Fibroblast of lung (primary cell): ENCODE measurements at places on chromosomes 4 and X. TPM values are rescaled to one million over a fixed set of nuclear protein-coding genes. Genes with fewer than 3 reads are reported as not detected.

The PCSK1N gene
- 0.17 and 0.51 TPM in 2 replicates for total RNA-seq

The SLC6A8 gene
- 9.8 and 11.1 TPM in 2 replicates for total RNA-seq

The SOD3 gene
- total RNA-seq: 16.7 and 34.8 TPM in 2 replicates

The FGB gene
- total RNA-seq: not detected in 2 replicates

The SLC16A2 gene
- 5.6 and 7.8 TPM in 2 replicates for total RNA-seq

The CYLC1 gene
- total RNA-seq: not detected in 2 replicates

The NDNF gene
- 6.4 and 10.0 TPM in 2 replicates for total RNA-seq

The MAGEB10 gene
- not detected in 2 replicates for total RNA-seq

The RPS6KA6 gene
- 3.3 and 4.5 TPM in 2 replicates for total RNA-seq

The PCDH19 gene
- under 0.01 and 0.26 TPM in 2 replicates for total RNA-seq

The TBX22 gene
- not detected in 2 replicates for total RNA-seq

DNA sequence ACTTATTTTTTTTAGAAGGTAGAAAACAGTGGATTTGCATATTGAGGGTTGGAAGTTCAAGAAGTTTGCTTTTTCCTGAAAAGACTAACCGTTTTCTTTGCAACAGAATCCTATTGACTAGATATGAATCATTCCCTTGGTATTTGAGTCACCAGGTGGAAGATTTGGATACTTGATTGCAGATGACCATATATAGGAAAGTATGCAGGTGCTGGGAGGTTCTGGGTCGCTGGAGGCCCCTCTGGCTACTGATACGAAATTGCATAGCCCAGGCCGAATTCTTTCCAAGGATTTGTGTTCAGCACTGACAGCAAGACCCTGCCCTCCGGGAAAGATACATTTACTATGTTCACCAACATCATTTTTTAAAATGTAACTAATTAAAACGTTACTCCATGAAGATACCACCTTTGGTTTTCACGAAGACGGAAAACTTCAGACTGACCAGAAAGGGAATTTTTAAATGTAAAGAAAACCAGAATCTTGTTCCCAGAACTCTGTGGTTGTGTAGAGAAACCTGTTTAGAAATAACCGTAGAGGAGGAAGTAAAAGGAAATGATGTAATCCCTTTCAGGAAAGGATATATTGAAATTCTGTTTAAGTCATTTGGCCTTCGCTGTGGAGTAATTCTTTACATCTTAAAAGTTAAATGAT lies 946 bp downstream of the ANXA3 start:
- no peaks in the 10 kb centered on the region for H3K36me3 ChIP-seq
- no peak for DNase-seq
- H3K27ac ChIP-seq: no peak overlapping the region
- H3K27me3 ChIP-seq: no peaks in the 10 kb centered on the region

GRCh38 chr4:102217345-102217744 lies 127.9 kb downstream of the SLC39A8 start:
- H3K27ac ChIP-seq: no peak overlapping the region
- H3K36me3 ChIP-seq: no peaks in the 10 kb centered on the region
- H3K4me3 ChIP-seq: no peak overlapping the region
- DNase-seq: no peak

DNA sequence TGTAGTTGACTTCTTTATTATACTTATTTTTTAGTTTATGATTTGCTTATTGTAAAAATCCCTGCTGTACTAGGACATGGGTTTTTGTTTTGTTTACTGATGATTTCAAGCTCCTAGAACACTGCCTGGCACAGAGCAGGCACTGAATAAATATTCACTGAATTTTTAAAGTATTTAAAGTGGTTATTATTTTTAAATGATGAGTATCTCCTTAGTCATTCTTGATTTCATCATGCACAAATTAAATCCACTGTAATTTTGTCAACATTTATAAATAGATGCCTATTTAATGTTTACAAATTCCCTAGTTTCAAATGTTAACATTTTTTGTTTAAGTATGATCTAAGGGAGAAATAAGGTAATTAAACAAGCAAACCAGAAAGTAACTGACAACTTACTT lies 367.9 kb upstream of the SLIT2 start:
- peaks cover 2% of the 10 kb centered on the region for H3K4me1 ChIP-seq
- DNase-seq: peak; percentile 70

- no peak overlapping the region for H3K27ac ChIP-seq
- H3K36me3 ChIP-seq: no peaks in the 10 kb centered on the region
- no peak overlapping the region for H3K4me3 ChIP-seq
- DNase-seq: peak; percentile 91
- H3K27me3 ChIP-seq: no peaks in the 10 kb centered on the region
These were observed 130.4 kb upstream of the FRMPD4 start for GRCh38 chrX:12007881-12008280.

GRCh38 chrX:41824551-41824950 lies 98.8 kb downstream of the CASK start:
- DNase-seq: peak; percentile 67
- no peak overlapping the region for H3K27ac ChIP-seq
- peaks cover 2% of the 10 kb centered on the region for H3K4me1 ChIP-seq
- H3K4me3 ChIP-seq: no peak overlapping the region
- H3K27me3 ChIP-seq: no peaks in the 10 kb centered on the region

GRCh38 chr4:100803751-100804150 lies 285.9 kb upstream of the EMCN start:
- H3K27me3 ChIP-seq: no peaks in the 10 kb centered on the region
- no peaks in the 10 kb centered on the region for H3K4me1 ChIP-seq
- no peak overlapping the region for H3K27ac ChIP-seq
- no peak for DNase-seq

DNA sequence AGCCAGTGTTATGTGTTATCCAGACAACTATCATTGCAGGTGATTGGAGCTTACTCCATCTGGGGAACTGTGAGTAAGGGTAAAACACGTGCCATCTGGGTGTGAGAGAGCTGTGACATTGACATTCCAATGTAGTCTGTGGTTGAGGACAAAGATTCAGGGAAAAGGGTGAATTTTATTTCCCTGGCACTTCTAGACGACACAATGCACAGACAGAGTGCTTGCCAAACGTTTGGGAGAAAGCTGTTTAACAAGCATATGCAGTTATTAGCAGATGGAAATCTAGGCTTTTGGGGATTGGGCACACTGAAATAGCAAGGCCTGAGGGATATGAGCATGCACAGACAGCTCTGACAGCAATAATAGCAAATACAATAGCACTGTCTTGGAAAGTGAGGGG lies 21.3 kb upstream of the CTSO start:
- no peaks in the 10 kb centered on the region for H3K36me3 ChIP-seq
- H3K27ac ChIP-seq: no peak overlapping the region

GRCh38 chr4:54554339-54554990 lies 103.3 kb upstream of the KIT start:
- no peaks in the 10 kb centered on the region for H3K4me1 ChIP-seq
- no peaks in the 10 kb centered on the region for H3K27me3 ChIP-seq
- no peaks in the 10 kb centered on the region for H3K36me3 ChIP-seq
- H3K27ac ChIP-seq: no peak overlapping the region
- no peak for DNase-seq
- no peak overlapping the region for H3K4me3 ChIP-seq

GRCh38 chr4:134708026-134708425 lies 506.4 kb upstream of the PABPC4L start:
- no peak overlapping the region for H3K27ac ChIP-seq
- no peaks in the 10 kb centered on the region for H3K36me3 ChIP-seq
- H3K4me3 ChIP-seq: no peak overlapping the region
- no peaks in the 10 kb centered on the region for H3K4me1 ChIP-seq

- DNase-seq: no peak
- no peak overlapping the region for H3K27ac ChIP-seq
- peaks cover 76% of the 10 kb centered on the region for H3K36me3 ChIP-seq
- no peaks in the 10 kb centered on the region for H3K4me1 ChIP-seq
These were observed 21.1 kb downstream of the FLNA start for GRCh38 chrX:154353172-154353843.

GRCh38 chr4:147428583-147428982 lies 52.3 kb upstream of the EDNRA start:
- DNase-seq: no peak
- no peaks in the 10 kb centered on the region for H3K4me1 ChIP-seq
- no peak overlapping the region for H3K27ac ChIP-seq
- H3K27me3 ChIP-seq: no peaks in the 10 kb centered on the region
- H3K36me3 ChIP-seq: no peaks in the 10 kb centered on the region
- H3K4me3 ChIP-seq: no peak overlapping the region

DNA sequence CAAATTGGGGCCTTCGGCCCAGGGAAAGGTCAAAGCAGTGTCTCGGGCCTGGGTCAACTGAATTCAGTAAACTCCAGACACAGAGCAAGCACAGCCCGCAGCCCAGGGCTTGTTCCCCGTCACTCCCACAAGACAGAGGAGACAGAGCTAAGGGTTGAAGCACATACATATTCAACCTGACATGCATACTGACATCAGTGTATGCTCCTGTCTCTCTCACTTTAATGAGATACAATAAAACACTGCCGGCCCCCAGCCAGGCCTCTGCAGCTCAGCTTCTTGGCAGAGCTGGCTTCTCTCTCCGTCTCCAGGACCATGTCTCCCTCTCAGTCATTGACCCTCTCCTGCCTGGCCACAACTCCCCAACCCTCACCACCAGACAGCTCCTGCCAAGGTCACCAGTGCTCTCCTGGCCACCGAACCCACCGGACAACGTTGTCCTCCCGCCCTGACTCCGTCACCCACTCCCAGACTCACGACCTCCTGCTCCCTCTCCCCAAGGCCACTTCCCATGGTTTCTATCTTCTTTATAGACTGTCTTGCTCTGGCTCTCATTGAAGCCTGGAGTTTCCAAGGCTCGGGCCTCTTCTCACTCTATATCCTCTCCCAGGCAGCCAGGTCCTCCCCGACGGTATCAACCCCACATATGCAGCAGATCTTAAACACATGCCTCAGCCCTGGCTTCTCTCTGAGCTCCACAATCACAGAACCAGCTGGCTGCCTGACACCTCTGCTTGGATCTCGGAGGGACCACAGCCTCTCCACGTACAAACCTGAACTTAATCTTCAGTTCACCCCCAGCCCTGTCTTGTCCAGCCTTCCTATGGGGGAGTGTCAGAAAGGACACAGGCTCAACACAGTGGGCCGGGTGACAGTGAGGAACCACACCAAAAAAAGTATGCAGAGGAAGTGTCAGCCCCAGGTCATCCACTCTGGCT lies 67.7 kb upstream of the C4orf50 start:
- H3K4me3 ChIP-seq: no peak overlapping the region
- H3K4me1 ChIP-seq: no peaks in the 10 kb centered on the region
- H3K27ac ChIP-seq: no peak overlapping the region
- no peak for DNase-seq
- no peaks in the 10 kb centered on the region for H3K27me3 ChIP-seq
- H3K36me3 ChIP-seq: no peaks in the 10 kb centered on the region

GRCh38 chr4:160745126-160745525 lies 1418.7 kb downstream of the FSTL5 start:
- H3K4me3 ChIP-seq: no peak overlapping the region
- H3K27ac ChIP-seq: no peak overlapping the region
- DNase-seq: no peak
- no peaks in the 10 kb centered on the region for H3K36me3 ChIP-seq

DNA sequence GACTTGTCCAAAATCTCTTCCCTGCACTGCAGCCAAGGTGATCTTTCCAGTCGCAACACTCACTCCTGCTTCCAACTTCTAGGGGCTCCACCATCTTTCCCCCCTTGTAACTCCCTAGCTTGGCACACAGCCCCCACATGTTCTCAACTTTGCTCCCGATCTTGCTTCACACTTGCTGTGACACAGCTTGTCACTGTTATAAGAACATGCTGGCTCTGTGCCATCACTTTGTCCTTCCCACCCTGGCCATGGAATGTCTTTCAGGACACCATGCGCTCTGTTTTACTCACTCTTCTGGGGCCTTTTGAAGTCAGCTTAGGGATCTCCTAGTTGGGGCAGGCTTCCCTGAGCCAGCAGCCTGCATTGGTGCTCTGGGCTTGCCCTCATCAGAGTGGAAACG lies 2.5 kb downstream of the NSDHL start:
- no peaks in the 10 kb centered on the region for H3K36me3 ChIP-seq
- DNase-seq: no peak
- H3K27me3 ChIP-seq: no peaks in the 10 kb centered on the region
- peaks cover 2% of the 10 kb centered on the region for H3K4me1 ChIP-seq
- H3K4me3 ChIP-seq: no peak overlapping the region

GRCh38 chrX:9369802-9370291 lies 95.0 kb upstream of the TBL1X start:
- no peak overlapping the region for H3K4me3 ChIP-seq
- DNase-seq: peak; percentile 56
- H3K4me1 ChIP-seq: no peaks in the 10 kb centered on the region
- no peaks in the 10 kb centered on the region for H3K36me3 ChIP-seq
- no peak overlapping the region for H3K27ac ChIP-seq

GRCh38 chr4:128521648-128522111 lies 234.1 kb upstream of the PGRMC2 start:
- no peaks in the 10 kb centered on the region for H3K27me3 ChIP-seq
- peak; percentile 41 for DNase-seq
- peaks cover 39% of the 10 kb centered on the region for H3K4me1 ChIP-seq

DNA sequence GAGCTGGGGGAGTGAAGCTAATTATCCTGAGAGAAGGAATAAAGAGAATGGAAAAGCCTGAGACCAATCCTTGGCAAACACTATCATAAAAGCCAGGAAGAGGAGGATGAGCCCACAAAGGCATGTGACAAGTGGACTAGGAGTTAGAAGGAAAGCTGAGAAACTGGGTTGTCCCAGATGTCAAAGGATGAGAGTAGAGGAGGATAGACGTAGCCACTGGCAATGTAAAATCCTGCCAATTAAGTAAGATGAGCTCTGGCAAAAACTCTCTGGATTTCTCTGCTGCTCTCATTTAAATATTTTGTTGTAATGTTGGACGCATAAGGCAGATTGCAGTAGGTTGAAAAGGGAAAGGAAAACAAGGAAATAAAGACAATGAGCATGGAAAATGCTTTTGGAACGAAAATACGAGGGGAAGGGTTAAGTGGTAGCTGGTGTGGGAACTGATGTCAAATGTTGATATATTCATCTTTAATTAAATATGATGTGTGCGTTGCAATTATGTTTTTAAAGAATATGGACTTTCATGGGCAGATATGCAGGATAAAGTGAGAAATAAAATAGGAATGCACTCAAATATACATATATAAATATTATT lies 14.2 kb upstream of the VEGFC start:
- H3K36me3 ChIP-seq: no peaks in the 10 kb centered on the region
- no peak overlapping the region for H3K4me3 ChIP-seq
- no peak for DNase-seq
- no peaks in the 10 kb centered on the region for H3K27me3 ChIP-seq

DNA sequence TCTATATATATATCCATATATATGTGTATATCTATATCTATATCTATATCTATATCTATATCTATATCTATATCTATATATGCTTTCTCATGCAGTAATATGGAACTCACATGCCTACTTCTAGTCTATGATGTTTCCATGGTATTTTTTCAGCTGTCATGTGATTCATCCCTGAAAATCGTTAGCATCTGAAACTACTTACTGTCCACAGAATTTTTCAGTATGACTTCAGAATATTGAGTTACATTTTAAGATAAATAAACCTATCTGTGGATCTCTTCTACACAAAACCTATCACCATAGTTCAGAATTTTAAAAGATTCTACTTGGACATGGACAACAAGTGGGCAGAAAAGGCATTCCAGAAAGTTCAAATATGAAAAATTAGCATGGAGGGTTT lies 855.1 kb upstream of the INTU start:
- no peaks in the 10 kb centered on the region for H3K27me3 ChIP-seq
- no peak overlapping the region for H3K4me3 ChIP-seq
- no peaks in the 10 kb centered on the region for H3K36me3 ChIP-seq
- H3K4me1 ChIP-seq: no peaks in the 10 kb centered on the region
- peak overlapping the region; percentile 86 for H3K27ac ChIP-seq
